ENCODE measurements at places on chromosomes 7 and 10.

GRCh38 chr10:67017218-67017617 lies 91.4 kb downstream of the LRRTM3 start:
- DNase-seq: no peak

DNA sequence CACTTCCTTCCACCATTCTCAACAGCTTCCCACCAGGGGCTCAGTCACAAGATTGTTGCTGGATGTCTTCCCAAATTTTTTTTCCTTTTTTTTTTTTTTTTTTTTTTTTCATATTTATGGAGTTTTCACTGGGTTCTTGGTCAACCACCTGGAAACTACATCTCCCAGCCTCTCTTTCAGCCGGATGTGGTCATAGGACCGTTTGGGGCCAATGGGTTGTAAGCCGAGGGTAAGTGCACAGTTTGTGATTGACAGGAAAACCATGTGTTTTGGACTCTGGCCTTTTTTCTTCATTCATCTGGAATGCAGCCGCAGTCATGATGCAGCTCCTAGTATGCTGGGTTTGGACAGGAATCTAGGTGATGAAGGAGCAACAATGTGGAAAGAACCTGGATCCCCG lies 337.1 kb upstream of the FOXK1 start:
- no peak for DNase-seq

- no peak for DNase-seq
These were observed 16.0 kb downstream of the NUDT5 start for GRCh38 chr10:12179606-12180170.

GRCh38 chr10:119252470-119253151 lies 45.2 kb downstream of the GRK5 start:
- no peak for DNase-seq

DNA sequence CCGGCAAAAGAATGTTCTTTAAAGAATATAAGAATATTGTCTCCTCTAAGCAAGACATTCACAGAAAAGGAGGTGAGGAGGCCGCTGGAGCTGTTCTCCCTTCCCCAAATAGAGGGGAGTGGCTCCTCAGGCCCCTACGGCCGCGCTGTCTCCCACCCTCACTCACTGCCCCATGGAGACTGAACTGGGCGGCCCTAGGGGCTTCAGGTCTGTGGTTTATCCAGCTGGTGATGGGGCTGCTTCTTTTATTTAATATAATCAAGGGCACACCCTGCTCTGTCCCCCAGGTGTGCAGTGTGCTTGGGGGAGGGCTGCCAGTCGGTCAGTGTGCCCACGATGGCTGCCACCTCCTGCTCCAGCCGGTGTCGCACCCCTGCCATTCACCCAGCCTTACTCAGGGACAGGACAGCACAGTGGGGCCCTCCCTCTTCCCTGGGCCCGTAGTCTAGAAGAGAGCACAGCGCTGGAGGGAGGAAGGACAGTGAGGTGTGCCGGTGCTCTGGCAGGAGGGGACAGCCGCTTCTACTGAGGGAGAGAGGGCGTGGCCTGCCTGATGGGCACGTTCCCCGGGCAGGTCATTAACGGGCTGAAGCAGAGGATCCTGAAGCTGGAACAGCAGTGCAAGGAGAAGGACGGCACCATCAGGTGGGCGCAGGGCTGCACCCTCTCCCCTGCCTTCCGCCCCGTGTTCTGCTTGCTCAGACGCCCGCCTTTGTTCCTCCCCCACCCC lies 23.4 kb downstream of the IQCE start:
- no peak for DNase-seq

DNA sequence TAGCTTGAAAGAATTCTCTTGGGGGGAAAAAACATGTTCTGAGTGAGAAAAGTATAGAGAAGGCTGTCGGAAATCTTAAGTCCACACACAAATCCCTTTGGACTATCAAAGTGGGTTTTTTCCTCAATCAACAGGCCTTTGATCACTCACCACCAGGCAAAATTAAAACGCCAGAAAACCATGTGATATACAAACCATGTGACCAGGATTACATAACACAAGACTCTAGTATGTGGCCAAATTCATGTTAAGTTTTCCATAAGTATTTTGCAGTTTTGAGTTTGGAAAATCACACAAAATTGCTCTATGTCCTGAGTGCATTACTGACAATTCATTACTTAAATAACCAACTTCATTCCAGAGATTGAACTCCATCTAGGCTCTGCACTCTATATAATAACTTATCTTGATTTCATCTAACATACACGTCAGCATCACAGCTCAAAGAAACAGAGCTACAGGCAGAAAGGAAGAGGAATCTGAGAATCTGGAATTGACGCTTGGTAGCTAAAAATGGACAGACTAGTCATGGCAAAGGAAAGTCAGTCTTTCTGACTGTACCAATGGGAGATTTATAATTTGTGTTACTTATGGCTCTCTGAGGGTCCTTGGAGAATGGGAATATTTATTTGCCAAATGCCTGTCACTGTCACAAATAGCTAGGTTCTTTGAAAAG lies 383.5 kb downstream of the SFMBT2 start:
- no peak for DNase-seq

GRCh38 chr10:22252224-22252800 lies 34.5 kb upstream of the EBLN1 start:
- peak; percentile 51 for DNase-seq

GRCh38 chr10:48506147-48506917 lies 98.5 kb downstream of the ARHGAP22 start:
- DNase-seq: no peak

DNA sequence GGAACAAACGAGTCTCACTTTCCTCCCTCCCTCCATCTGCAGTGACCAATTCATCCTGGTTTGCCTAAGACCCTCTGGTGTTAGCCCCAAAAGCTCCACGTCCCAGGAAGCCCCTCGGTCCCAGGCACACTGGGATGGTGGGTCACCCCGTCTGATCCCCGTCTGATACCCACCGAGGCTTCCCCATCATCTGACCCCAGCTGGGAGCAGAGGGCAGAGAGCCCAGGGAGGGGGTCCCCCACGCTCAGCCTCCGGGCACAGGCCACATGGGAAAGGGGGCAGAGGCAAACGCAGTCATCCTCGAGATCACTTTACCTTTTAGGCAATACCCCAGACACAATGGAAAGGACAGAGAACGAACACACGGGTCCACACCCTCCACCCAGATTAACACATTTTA lies 291.6 kb upstream of the PPP2R2D start:
- no peak for DNase-seq

DNA sequence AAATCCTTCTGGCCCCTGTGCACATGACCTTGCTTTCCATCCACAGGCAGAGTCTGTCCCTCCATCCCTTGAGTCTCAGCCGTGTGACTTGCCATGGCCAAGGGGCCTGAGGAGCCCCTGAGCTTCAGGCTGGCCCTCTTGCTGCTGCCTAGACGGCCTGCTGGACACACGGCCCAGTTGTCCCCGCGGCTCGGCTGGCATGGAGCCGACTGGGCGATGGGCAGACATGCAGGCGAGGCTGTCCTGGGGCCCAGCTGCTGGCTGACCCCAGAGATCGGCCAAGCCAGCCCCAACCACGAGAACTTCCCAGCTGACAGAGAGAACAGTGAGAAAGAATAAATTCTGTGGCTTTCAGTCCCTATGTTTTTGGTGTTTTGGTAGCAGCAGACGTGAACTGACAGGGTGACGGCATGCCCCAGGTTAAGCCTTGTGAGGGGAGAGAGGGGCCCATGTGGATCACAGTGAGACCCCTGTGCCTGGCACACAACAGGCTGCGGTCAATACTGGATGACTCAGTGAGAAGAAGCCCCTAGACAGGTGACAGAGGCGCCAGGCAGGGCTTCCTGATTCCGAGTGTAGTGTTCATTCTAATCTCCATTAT lies 11.7 kb downstream of the PRKAG2 start:
- no peak for DNase-seq

DNA sequence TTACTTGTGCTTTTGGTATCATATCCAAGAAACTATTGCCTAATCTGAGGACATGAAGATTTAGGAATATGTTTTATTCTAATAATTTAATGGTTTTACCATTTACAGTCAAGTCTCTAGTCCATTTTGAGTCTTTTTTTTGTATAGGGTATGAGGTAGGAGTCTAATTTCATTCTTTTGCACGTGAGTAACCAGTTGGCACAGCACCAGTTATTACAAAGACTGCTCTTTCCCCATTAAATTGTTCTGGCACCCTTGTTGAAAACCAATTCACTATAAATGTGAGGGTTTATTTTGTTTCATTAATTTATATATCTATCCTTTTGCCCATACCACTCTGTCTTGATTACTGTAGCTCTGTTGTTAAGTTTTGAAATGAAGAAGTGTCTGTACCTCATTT lies 381.6 kb downstream of the SUGCT start:
- no peak for DNase-seq

- DNase-seq: no peak
These were observed 13.5 kb downstream of the ATP6V0E2 start for GRCh38 chr7:149887311-149887710.

DNA sequence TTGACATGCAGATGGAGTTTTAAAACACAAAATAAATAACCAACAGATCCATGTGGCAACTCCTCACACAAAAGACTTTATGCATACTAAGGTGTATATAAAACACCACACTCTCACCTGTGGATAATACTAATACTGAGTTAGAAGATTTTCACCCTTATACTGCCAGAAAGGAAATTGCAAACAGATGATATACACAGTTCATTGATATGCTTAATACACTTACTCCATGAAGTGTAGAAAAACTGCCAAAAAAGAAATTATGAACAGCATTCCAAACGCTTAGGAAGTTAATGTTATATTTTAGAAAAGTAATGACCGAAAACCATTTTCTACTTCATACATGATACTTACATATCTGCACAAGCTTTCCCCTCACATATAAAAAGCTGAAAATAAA lies 17.6 kb upstream of the SNX13 start:
- DNase-seq: no peak

DNA sequence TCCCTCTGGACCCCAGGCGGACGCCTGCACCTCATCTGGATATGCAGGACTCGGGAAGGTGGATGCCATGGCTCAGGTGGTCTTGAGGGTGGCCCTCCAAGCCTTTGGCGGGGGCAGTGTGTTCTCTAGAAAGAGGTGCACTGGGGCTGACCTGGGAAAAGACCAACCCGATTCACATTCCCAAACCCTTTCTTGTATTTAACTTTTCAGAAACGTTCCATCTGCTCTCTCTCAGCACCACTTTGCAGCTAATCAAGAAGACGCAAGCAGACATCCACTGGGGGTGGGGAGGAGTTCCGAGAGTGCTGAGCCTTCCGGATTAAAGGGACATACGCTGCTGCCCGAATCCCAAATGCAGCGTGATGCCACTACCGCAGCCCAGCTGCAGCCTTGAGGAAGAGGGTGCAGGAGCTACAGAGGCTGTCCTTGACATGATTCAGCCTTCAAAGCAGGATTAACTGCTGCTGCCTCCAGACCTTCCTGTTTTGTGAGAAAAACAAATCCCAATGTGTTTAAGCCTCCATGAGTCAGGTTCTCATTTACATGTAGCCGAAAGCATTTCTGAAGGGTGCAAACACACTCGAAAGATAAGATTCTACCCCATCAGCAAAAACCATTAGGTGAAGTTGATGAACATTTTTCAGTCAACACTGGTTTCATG lies 39.9 kb downstream of the RBM17 start:
- DNase-seq: no peak

DNA sequence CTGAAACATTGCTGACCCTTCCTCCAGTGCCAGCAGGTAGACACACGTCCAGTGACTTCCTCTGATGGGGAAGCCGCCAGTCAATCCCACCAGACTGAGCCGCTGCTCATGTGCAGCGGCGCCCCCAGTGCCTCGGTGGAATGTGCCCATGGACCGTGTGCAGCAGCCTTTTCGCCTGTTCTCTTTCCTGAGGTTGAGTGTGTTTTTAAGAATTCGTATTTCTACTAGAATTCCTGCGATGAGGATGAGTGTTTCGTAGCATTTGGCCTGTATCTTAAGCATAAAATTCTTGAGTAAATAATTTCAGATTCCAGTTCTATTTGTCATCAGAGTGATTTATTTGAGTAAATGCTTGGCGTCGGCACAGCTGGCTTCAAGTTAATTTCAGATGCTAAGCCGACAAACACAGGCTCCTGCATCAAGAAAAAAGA lies 35.4 kb downstream of the BNIP3 start:
- DNase-seq: no peak

DNA sequence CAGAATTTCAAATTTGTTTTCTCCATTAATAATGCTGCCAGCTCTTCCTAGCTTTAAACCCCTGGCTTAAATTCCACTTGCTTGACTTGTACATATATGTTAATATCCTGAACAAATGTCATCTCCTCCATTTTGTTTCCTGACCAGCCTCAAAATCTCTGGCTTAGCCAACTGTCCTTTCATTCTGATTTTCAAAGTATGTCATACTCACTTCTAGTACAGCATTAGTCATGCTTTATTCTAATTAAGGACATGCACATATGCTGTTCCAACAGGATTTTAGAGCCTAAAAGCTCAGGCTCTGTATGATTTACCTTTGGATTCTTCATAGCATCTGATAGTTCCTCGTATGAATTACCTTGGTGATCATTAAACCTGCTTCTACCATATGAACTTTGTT lies 158.3 kb downstream of the ZNF438 start:
- DNase-seq: no peak

GRCh38 chr7:135666156-135666555 lies 3.8 kb downstream of the STMP1 start:
- no peak for DNase-seq

GRCh38 chr10:127368101-127368500 lies 171.7 kb upstream of the INSYN2A start:
- DNase-seq: no peak

- DNase-seq: no peak
These were observed 114.6 kb upstream of the LRRTM3 start for GRCh38 chr10:66811211-66811610.

DNA sequence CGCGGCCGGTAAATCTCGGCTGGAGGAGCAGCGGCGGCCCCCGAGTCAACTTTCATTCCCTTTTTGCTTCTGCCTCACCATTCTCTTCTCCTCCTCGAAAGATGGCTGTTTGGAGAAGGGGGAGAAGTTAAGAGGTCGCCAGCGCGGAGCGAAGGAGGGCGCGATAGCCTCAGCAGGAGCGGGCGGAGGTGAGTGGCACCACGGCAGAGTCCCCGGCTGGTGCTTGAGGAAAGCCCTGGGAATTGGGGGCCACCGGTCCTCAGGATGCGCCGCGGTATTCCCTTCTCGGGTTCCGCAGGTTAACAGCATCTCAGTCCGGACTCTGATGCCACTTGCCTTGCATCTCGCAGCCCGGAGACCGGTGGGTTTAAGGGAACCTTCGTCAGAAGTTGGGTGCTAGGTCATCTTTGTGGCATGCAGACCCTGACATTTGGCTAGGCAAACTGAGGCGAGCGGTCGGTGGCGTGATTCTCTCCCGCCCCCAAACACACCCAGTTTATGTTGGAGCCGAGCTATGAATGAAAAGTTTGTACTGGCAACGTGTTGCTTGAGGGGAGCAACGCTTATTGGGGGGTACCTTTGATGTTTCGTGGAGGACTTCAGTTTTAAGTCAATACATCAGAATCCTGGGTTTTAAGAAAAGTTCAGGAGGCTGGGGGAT lies 59.5 kb upstream of the PRPS1L1 start:
- no peak for DNase-seq

DNA sequence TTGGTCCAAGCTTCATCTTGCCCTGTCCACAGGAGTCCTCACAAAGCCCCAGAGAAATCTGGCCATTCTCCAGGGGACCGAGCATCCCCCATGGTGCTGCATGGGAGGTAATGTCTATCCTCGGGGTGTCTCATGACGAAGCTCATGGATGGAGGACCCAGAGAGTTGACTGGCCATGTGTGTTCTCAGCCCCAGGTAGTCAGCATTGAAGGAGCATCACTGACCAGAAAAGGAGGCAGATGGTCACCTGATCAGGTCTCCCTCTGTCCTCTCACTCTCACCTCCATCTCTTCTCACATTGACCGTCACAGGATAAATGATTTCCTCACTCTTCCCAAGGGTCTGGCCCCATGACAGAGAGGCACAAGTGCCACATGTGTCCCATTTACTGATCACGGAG lies 33.4 kb upstream of the GDF10 start:
- DNase-seq: no peak

- no peak for DNase-seq
These were observed 62.4 kb downstream of the MICU1 start for GRCh38 chr10:72563327-72563932.
